ENCODE measurements at places on chromosomes 16 and 17.

DNA sequence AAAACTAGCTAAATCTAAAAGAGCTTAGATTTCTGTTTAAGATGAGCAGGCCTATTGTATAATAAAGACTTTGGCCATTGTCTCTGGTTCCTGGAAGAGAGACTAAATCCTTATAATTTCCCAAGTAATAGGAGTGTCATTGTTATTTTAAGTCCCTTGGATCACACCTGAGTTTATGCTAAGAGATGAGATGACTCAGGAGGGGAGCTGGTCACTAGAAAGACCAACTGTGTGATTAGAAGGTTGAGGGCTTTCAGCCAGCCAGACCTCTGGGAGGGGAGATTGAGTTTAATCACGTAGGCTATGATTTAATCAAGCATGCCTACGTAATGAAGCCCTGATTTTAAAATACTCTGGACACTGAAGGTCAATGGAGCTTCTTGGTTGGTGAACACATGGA is 156.9 kb upstream of the C17orf78 start:
- DNase-seq: no peak

GRCh38 chr17:5901731-5902130 is 168.4 kb upstream of the WSCD1 start:
- no peak for DNase-seq

DNA sequence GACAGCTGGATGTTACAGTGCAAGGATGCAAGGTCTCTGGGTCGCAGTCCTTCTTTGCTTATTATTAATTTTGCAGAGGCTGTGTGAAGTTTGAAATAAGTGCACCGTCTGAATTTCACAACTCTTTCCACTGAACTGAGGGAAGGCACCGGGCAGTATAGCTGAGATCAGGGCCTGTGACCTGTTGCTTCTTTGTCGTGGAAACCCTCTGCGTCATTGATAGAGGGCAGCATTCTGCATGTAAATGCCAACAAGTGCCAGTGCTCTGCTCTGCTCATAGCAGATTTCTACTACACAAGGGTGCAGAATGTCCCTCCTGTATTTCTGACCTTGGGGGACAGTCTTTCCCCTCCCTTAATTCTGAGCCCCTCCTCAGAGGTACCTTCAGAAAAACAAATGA is 26.0 kb downstream of the CD300LF start:
- no peak for DNase-seq

- no peak for DNase-seq
Measured at GRCh38 chr16:47592232-47592631, 131.1 kb downstream of the PHKB start.

DNA sequence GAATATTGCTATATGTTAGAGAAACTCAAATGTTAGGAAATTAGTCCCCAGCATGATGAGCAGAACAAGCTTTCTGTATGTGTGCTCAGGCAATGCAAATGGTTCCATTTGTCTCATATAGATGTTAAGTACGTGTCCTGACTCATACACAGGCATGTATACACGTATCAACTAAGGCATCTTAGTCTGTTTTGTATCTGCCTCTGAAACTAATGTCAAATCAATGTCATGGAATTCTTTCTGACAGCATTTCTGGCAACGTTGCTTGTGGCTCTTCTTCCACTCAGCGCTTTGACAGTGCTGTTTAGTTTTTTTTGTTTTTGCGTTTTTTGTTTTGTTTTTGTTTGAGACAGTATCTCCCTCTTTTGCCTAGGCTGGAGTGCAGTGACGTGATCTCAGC is 111.9 kb downstream of the CNTNAP4 start:
- no peak for DNase-seq

DNA sequence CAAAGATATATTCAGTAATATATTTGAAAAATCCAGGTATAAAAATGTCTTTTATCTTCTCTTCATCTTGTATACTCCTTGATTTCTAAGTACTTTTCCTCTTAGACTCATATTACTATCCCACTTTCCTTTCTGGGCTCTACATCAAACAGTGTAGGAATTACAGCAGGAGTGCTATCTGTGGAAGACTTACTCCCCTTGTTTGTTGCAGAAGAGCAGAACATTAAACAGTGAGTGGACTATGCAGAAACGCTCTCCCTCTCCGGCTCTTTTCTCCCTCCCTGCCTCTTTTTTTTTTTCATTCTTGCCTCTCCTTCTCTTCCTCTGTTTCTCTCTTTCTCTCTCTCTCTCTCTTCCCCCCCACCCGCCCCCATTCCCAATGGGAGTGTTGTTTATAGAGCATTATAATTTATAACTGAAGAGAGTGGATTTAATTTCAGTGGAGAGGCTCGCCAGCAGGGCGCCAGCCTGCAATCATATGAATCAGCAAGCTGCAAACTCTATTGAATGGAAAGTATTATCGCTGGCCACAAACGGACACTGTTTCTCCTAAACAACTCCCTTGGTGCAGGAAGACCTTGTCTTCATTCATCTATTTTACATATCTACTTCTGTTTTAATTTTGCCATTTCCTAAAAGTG is 242.3 kb upstream of the TBX2 start:
- no peak for DNase-seq

- DNase-seq: no peak
Measured at GRCh38 chr17:40093580-40094201, 6.7 kb downstream of the NR1D1 start.

DNA sequence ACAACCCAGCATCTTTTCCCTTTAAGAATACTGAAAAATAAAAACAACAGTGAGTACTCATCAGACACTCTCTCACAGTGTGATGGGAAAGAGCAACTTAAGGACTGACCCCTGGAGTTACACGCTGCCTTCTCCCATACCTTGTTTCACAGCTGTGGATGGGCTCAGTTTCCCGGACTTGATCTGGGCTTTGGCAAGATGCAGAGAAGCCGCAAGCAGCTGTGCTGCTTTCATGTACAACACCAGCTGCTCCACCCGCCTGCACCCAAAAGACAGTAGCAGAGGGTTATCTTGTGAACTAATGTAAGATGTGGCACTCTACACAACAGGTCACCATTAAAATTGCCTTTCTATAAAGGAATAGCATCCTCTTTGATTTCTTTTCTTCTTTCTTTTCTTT is 32.7 kb upstream of the ALDH3A1 start:
- DNase-seq: no peak

DNA sequence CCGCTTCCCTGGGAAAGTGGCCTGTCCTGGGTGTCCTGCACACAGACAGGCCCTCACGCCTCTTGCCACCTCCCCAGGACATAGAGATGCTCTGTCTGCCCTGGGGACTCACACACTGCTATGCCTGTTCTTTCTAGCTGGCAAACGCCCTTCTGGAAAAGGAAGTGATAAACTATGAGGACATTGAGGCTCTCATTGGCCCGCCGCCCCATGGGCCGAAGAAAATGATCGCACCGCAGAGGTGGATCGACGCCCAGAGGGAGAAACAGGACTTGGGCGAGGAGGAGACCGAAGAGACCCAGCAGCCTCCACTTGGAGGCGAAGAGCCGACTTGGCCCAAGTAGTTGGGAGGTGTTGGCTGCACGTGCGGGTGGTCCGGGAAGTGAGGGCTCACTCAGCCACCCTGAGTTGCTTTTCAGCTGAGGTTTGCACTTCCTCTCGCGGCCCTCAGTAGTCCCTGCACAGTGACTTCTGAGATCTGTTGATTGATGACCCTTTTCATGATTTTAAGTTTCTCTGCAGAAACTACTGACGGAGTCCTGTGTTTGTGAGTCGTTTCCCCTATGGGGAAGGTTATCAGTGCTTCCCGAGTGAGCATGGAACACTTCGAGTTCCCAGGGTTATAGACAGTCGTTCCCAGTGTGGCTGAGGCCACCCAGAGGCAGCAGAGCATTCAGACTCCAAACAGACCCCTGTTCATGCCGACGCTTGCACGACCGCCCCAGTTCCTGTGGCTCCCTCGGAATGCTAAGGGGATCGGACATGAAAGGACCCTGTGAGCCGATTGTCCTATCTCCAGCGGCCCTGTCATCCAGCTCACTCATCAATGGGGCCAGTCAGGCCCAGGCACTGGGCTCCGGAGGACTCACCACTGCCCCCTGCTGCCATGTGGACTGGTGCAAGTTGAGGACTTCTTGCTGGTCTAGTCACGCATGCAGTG is 3.5 kb upstream of the RPL13 start:
- peak; percentile 85 for DNase-seq

DNA sequence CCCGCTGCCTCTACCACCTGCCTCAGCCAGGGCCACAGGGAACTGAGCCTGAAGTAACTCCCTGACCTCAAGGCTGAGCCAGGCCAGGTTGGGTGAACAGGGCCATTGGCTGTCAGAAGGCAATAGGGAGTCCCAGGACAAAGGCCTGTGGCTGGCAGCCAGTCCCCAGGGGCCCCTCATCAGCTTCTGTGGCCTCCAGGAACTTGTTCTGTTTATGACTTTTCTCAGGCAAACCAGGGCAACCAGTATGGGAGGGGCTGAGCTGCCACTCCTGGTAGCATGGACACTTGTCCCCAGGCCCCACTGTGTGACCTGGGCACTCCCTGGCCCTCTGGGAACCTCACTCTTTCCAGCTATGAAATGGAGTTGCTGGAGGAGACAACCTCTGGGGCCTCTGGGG is 40.1 kb downstream of the CPNE2 start:
- no peak for DNase-seq

GRCh38 chr17:1736348-1737281 is 6.1 kb upstream of the SERPINF2 start:
- DNase-seq: peak; percentile 54

GRCh38 chr16:15996432-15997109 is 47.2 kb downstream of the ABCC1 start:
- no peak for DNase-seq

GRCh38 chr17:39380144-39380543 is 21.3 kb downstream of the FBXL20 start:
- DNase-seq: no peak

GRCh38 chr17:66807182-66807581 is 27.7 kb upstream of the CACNG5 start:
- no peak for DNase-seq

DNA sequence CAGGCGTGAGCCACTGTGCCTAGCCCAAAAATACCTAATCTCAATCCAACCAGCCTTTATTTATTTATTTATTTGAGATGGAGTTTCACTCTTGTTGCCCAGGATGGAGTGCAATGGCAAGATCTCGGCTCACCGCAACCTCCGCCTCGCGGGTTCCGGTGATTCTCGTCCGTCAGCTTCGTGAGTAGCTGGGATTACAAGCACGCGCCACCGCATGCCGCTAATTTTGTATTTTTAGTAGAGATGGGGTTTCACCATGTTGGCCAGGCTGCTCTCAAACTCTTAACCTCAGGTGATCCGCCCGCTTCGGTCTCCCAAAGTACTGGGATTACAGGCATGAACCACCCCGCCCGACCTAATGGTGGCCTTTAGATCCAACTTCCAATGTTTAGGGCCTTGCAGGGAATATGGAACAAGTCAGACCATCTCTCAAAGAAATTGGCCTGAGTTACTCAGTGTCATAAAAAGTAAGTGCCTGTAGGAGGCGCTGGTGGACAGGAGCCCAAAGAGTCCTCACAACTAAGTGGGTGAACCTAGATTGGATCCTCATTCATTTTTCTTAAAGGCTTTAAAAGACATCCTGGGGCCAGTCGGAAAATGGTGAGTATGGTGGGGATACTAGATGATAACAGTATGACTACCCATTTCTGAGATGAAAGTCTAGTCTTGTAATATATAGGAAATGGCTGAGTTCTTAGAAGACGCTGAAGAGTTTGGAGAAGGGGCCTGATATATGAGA is 4.6 kb downstream of the ZSCAN10 start:
- DNase-seq: no peak

DNA sequence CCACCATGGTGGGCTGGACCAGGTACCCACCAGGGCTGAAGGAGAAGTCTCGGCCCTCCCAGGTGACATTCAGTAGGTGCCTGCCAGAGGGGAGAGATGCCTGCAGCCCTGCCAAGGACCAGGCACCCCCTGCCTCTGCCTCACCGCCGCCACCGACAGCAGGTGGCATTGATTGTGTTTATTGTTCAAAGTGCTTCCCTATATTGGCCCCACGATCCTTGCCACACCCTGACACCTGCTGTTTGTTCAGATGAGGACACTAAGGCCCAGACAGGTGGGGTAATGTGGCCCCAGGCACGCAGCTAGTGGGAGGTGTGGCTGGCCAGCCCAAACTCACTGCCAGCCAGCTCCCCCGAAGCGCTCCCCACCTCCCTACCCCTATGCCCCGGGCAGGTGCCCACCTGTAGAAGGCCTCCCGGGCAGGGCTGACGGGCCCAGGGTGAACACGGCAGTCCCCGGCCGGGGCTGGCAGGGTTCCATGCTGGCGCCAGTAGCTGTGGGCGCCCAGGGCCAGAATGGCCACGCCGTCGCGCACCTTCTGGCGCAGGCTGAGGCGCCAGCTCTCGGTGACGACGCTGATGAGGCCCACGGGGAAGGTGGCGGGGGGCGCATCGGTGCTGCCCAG is 8.0 kb downstream of the GRIN2C start:
- DNase-seq: no peak

DNA sequence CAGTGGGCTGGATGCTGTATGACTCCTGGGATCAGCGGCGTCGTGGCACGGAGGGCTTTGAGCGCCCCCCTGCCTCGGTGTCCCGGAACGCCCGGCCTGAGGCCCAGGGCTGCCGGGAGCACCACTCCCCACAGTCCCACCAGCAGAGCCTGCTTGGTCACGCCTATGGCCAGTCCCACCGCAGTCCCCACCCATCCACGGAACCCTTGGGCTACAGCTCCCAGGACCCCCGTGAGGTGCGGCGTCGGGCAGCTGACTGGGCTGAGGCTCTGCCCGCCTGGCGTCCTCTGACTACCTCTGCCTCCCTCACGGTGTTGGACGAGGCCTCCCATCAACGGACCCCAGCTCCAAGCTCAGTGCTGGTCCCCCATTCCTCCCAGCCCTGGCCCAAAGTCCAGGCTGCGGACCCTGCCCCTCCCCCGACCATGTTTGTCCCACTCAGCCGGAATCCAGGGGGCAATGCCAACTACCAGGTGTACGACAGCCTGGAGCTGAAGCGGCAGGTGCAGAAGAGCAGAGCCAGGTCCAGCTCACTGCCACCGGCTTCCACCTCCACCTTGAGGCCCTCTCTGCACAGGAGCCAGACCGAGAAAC is 1.6 kb downstream of the SPEM2 start:
- no peak for DNase-seq

- no peak for DNase-seq
Measured at GRCh38 chr17:29866746-29867404, 63.2 kb downstream of the SSH2 start.

- no peak for DNase-seq
Measured at GRCh38 chr17:51914577-51914976, 243.9 kb downstream of the CA10 start.

DNA sequence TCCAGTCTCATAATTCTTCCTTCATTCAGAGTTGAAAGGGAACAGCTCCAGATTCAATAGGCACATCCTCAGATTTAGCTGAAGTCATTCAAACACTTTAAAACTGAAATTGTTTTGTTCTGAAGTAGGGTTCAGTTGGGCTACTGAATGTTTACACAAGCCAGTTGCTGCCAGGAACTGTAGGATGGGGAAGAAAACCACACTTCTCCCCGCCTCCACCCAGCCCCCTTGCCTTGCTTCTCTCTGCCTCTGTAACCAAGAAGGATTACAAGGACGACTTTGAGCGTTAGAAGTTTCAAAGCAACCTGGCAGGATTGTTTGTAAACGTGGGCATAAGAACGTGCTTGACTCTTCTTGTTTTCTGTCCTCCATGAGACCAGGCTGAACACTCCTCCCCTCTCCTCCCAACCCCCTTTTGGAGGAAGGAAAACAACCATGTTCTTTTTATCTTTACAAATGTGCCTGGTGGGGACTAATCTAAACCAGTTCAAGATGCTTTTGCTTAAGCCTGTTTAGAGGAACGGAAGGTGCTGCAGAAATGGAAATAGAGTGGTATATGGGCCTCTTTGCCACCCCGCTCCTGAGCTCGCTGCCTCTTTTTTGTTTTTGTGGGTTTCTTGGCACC is 287.9 kb downstream of the FTO start:
- no peak for DNase-seq

Data from activated CD4-positive, alpha-beta T cell treated with anti-CD3 and anti-CD28 coated beads for 24 hours (primary cell).